Fibroblast of the aortic adventitia (primary cell): ENCODE measurements at places on chromosomes 2 and 18. TPM values are rescaled to one million over a fixed set of nuclear protein-coding genes. Genes with fewer than 3 reads are reported as not detected.
A peak's percentile ranks its signal among the peaks of the same experiment; 100 is the strongest.

DNA sequence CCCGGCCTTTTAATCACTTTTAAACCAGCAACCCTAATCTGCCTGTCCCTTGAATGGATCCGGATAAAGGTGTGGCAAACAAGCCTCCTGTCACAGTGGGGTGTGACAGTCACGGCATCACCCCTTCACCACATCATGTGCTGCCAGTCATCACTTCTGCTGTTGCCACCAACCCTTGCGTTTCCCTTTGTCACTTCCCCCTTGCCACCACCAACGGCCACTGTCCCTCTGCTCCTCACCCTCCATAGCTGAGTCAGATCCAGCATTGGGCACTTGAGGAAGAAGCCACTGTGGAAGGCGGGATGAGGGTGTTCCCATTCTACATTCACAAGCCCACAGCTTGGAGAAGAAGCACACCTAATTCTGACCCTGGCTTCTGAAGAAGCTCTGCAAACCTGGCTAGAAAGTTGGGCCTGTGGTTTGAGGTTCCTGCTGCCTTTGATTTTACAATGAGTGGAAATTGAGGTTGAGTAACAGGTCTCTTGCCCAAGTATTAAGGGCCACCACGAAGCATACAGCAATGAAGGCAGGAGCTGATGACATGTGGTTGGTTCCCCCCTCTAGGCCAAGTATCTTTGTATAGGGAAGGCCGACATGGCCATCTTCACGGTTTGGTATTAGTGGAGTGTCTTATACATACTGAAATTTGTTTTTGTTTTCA, 22.9 kb upstream of the DARS1 start:
- DNase-seq, result no peak

GRCh38 chr2:175804122-175804521, 197.9 kb downstream of the LNPK start:
- no peak for DNase-seq

GALNT13 gene
- total RNA-seq, result 0.45 and 5.1 TPM in 2 replicates

DNA sequence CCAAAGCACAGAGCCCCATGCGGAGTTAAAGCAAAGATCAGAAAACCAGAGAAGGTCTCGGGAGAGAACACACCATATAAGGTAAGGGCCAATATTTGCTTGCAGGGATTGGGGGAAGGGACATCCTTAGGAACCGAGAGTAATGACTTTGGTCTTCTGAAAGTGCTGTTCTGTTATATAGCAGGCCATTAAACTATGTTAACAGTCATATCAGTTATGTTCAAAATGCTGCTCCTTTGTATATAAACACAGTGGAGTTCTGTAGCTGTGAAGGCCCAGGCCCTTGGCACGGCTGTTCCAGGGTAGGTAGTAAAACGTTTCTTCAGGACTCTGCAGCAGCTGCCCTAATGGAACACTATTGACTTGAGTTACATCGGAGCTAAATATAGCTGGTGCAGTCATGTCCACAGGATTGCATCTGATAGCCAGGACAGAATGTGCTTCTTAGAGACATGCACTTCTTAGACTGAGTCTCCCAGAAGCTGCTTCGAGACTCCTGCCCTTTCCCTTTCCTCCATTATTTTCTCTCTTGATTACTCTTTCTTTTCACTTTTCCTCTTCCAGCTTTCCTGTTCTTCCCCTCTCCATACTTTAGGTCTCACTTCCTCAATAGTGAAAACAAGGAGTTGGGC, 122.4 kb downstream of the SETBP1 start:
- DNase-seq, result peak; percentile 72

KIDINS220 gene
- 89.7 and 118 TPM in 2 replicates for total RNA-seq

DNA sequence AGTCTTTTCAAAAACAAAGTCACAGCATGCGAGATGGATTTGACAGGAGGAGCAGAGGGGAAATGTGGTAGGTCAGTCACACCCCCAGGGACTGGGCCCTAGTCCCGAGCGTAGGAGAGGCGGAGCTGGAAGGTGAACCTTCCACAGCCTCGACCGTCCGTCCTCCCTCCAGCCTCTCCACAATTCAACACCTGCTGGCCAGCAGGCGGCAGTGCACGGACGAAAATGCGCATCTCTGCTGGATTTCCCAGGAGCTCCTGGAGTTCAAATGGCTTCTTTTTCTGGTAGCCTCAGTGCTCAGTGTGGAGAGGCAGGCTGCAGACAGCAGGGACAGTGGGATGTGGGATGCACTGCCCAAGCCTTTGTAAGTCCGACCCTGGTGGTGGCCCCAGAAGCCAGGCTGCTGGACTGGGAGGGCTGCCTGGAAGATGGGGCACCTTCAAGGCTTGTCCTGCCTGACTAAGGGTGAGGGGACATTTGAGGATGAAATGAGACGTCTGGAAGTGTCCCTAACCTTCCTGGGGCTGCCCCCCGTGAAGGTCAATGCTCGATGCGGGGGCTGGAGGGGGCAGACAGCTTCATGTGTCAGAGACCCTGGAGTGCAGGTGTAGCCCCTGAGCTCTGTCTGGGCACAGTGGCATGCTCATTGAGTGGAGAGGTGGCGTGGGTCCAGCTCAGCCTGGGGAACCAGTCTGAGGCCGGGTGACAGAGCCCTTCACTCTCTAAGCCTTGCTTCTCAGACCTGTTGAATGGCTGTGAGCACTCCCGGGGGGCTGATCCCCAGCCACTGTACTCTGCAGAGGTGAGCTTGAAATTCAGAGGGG, 189.5 kb downstream of the TFCP2L1 start:
- peak; percentile 54 for DNase-seq

EFEMP1 gene
- total RNA-seq, result 652 and 1,009 TPM in 2 replicates

GRCh38 chr2:190953257-190953656, 60.7 kb downstream of the STAT1 start:
- DNase-seq, result peak; percentile 37

DNA sequence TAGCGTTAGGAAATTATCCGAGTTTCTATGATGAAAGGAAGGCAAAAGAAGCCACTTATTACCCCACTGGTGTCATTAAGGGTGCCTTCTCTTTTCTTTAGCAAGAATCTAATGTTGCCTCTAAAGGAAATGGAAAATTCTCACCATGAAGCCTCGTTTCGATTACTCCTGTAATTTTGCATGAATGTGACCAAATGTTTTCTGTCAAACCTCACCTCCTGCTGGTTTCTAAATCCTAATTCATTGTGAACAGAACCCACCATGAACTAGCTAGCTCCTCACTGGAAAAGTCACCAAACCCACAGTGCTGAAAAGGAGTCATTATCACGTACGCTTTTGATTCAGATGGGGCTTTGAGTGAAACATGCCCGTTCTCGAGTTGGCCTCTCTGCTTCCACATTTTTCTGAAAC, 119.9 kb downstream of the COPS8 start:
- DNase-seq, result no peak

GRCh38 chr18:45666520-45666919, 51.2 kb downstream of the SLC14A2 start:
- DNase-seq, result no peak

GRCh38 chr2:60296219-60296955, 257.1 kb downstream of the BCL11A start:
- DNase-seq, result no peak
